ENCODE measurements at places on chromosomes 7 and 10. TPM values are rescaled to one million over a fixed set of nuclear protein-coding genes. Genes with fewer than 3 reads are reported as not detected.

Gene PRDX3
- 120 TPM for total RNA-seq

Gene NDUFB8
- 162 TPM for total RNA-seq

Gene DGKI
- total RNA-seq, result 11.3 TPM

DNA sequence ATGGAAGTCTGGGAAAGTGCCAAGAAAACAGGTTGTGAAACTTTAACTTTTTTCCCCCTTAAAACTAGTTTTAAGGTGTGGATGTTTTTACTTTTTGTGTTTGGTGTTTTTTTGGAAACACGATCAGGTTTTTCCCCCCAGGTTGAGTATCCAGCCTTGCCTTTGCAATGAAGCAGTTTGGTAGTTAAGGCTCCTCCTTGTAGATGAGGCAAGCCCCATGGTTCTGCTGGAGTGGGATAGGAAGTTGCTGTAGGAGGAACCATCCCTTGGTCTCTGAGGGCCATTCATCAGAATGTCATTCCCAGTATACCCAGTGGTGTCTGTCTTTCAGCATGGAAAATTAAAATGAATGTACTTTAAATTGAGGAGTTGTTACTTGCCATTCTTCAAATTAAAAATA, 2.7 kb downstream of the CUL1 start:
- DNase-seq, result peak; percentile 28

GRCh38 chr7:142089035-142089434, 22.5 kb upstream of the MGAM2 start:
- no peak for DNase-seq

DNA sequence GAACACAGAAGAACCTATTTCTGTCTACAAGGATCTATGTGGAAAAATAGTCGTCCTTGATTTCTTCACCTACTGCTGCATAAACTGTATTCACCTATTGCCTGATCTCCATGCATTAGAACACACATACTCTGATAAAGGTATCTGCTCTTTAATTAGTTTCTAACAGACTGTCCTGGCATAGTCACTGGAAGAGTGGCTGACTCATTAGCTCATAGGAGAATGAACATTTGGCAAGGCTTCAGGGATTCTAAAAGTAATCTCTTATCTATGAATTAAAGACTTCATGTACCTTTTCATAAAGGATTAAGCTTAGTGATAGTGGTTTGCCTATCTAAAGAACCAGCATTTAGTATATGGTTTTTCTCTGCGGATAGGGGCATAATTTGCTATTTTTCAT, 4.1 kb downstream of the NHLRC2 start:
- peak; percentile 18 for DNase-seq

GRCh38 chr7:7562736-7563135, 3.9 kb upstream of the MIOS start:
- DNase-seq, result peak; percentile 65

All from fibroblast of villous mesenchyme (primary cell).